Activated CD8-positive, alpha-beta memory T cell treated with anti-CD3 and anti-CD28 coated beads, Interleukin-2, amount 10 ng/mL, durations not matched to agents 7 days and 5 days (primary cell): ENCODE measurements at places on chromosomes 1 and 21.

- no peak for DNase-seq
These were observed 6.0 kb downstream of the STYXL2 start for GRCh38 chr1:167099851-167100250.

DNA sequence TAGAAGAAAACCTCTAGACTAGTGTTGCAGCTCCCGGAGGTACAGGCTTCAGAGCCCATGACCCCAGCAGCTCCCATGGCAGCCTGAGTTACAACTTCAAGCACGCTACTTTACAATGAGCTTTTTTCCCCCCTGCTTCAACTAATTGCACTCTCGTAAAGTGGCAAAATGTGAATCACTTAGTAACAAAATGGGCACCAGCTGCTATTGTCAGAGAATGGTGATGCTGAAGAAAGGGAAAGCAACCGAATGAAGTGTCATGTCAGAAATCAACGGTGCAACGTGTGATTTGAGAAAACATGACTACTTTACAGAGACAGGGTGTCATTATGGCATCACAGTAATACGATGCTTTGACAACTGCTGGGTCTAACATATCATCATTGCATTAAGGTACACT lies 40.5 kb downstream of the ESRRG start:
- DNase-seq, result no peak

DNA sequence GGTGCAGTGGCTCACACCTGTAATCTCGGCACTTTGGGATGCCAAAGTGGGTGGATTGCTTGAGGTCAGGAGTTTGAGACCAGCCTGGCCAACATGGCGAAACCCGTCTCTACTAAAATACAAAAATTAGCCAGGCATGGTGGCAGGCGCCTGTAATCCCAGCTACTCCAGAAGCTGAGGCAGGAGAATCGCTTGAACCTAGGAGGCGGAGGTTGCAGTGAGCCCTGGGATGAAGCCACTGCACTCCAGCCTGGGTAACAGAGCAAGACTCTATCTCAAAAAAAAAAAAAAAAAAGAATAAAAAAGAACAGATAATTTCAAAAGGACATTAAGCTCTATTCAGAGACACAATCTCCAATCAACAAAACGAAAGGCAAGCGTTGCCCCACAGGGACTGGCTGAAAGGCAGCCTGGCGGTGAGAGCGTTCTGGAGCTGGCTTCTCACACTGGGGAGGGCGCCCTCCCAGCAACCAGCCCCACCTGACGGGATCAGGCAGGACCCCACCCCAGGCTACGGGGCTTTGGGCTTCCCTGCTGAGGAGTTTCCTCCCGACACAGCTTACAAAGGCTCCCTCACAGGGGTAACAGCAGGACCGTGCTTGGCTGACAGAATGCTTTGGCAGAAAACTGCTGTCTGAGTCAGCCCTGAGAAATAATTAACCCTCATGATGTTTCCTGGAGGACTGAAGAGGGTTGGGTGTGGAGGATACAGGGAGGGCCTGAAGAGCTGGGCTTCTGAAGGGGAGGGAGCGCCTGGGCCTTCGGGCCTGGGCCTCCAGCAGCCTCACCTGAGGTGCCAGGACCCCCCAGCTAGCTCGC lies 31.1 kb upstream of the SRP9 start:
- DNase-seq, result no peak

- no peak for DNase-seq
These were observed 32.5 kb upstream of the TRAPPC10 start for GRCh38 chr21:43979654-43980053.

- no peak for DNase-seq
These were observed 4.0 kb upstream of the NKAIN1 start for GRCh38 chr1:31243501-31244286.
